ENCODE measurements at places on chromosomes 4 and X.
A peak's percentile ranks its signal among the peaks of the same experiment; 100 is the strongest.

GRCh38 chr4:143300860-143301259 lies 35.8 kb upstream of the GAB1 start:
- DNase-seq: no peak

GRCh38 chrX:133380711-133381619 lies 34.3 kb downstream of the GPC4 start:
- DNase-seq: no peak

GRCh38 chr4:121824171-121824527 lies 466 bp upstream of the CCNA2 start:
- DNase-seq: no peak

- no peak for DNase-seq
Observed at GRCh38 chr4:124070688-124071484, 641.6 kb downstream of the ANKRD50 start.

DNA sequence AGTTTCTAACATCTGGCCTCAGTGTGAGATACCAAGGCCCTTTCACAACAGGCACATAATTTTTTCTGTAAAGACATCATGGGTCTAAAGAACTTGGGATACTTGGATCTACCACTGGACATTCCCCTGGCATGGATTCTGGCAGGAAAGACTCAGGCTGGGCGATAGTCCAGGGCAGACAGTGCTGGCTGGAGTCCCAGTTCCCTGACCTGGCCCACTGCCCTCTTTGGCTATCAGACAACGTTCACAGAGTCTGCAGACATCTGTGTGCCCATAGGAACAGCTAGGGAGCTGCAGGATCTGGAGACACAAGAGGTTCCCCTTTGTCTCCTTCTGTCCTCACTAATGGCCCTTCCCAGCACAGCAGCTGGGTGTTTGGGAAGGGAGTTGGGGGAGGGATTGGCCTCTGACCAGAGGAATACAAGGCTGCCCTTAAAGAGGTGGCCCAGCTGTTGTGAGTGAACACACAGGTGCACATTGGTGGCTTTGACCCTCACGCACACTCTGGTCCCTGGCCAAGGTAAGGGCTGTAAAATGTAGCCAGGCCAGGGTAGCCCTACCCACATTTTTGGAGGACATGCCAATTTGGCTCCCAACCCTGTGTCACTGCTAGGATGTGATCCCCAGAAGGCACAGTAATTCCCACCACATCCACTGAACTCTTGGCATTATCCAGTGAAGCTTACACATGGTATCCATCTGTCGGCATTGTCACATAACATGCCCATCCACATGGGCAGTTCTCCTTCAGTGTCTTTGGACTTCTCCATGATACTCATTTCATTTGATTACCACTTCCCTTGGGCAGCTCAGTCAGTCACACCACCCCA lies 72.3 kb downstream of the SOX3 start:
- no peak for DNase-seq

DNA sequence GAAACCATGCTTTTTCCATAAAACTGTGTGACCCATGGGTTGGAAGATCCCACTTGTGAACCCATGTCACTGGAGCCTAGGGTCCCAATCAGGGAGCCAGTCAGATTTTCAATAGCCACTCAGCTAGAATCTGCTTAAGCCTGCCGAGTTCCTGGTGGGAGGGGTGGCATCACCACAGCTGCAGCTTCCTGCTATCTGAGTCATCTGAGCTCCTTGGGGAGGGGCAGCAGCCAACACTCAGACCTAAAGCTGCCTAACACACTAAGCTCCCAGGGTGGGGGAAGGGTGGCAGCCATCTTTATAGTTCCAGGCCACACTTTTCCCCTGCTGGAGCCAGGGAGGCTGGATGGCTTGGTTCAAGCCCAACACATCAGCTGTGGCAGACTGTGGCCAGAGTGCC lies 350.1 kb downstream of the C4orf33 start:
- peak; percentile 67 for DNase-seq

DNA sequence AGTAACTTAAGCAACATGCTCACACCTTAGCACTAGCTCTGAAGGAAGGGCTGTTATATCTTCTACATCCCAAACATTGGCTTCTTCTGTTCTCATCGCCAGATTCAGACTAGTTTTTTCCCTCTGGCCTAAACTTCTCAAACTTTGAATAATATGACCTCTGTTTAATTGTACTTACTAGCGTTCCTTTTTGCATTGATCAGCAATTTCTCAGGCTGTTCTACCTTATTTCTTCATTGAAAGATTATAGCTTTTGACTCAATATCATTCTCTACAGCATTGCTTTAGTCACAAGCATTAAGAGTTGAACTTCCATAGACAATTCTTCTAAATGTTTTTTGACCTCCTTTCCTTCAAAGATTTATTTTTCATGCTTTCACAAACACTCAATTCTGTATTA lies 659.2 kb downstream of the PCDH7 start:
- DNase-seq: no peak

DNA sequence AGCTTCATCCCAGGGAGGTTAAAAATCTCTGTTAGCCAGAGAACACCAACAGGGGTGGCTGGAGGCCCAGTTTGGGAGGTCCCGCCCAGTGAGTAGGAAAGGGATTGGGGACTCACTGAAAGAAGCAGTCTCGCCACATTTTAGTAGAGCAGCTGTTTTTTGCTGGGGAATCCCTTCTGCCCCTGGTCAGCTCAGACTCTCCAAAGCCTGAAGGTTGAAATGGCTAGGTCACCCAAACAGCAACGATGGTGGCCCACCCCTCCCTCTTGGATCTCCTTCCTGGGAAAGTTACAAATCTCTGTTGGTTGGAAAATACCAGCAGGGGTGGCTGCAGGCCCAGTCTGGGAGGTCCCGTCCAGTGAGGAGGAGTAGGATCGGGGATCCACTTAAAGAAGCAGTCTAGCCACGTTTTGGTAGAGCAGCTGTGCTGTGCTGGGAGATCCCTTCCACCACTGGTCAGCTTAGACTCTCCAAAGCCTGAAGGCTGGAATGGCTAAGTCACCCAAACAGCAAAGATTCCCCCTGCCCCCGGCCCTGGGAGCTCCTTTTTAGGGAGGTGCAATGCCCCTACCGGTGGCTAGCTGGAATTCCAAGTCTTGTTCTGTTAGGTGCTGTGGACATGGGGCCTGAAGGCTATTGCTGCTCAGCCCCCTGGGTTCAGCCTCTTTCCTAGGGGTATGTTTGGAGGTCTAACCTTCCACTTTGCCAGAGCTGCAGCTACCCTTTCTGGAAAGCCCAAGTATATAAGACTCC lies 40.0 kb upstream of the TEX13A start:
- DNase-seq: no peak

- DNase-seq: no peak
Observed at GRCh38 chr4:65021149-65021548, 611.9 kb upstream of the TECRL start.

- DNase-seq: no peak
Observed at GRCh38 chr4:76354517-76355473, 48.3 kb downstream of the STBD1 start.

GRCh38 chr4:137608085-137608484 lies 75.8 kb upstream of the PCDH18 start:
- DNase-seq: no peak

GRCh38 chrX:110277609-110278008 lies 40.3 kb downstream of the AMMECR1 start:
- no peak for DNase-seq

GRCh38 chr4:168279556-168279955 lies 39.0 kb downstream of the DDX60 start:
- DNase-seq: no peak

- DNase-seq: no peak
Observed at GRCh38 chr4:22766068-22766467, 73.3 kb downstream of the GBA3 start.

DNA sequence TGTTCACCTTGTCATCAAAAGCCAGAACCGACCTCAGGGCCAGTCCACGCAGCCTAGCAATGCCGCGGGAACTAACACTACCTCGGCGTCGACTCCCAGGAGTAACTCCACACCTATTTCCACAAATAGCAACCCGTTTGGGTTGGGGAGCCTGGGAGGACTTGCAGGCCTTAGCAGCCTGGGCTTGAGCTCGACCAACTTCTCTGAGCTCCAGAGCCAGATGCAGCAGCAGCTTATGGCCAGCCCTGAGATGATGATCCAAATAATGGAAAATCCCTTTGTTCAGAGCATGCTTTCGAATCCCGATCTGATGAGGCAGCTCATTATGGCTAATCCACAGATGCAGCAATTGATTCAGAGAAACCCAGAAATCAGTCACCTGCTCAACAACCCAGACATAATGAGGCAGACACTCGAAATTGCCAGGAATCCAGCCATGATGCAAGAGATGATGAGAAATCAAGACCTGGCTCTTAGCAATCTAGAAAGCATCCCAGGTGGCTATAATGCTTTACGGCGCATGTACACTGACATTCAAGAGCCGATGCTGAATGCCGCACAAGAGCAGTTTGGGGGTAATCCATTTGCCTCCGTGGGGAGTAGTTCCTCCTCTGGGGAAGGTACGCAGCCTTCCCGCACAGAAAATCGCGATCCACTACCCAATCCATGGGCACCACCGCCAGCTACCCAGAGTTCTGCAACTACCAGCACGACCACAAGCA lies 898 bp downstream of the UBQLN2 start:
- peak; percentile 5 for DNase-seq

DNA sequence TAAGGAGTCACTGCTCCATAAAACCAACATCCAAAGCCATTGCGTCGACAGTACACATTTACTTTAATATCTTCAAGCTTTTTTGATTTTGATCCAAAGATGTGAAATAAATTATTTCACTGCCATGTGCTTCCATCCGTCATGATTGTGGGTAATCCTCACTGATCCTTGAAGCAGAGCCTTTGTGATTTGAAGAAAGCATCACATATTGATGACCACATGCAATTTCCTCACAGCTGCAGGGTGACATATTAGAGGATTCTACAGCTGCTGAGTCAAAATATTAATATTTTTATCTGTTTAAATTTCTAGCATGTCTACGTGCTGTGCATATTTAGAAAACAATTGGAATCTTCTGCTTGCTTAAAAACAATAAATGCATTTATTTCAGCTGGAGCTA lies 196.8 kb upstream of the ANXA3 start:
- DNase-seq: no peak

DNA sequence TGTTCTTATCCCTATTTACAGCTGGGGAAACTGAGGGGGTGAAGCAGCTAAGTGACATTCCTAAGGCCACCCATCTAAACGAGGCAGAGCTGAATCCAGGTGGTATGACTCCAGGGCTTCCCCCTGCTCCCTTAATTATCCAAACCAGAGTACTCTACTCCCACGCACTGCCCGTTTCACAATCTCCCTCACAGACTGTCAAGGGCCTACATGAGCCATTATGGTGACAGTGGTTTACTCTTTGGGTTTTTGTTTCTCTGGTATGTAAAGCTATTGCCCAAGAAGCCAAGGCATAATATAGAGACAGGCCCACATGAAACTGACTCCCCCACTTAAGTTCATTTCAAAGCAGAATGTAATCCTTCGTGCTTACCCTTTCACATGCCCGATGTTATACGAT lies 95.1 kb downstream of the NHS start:
- no peak for DNase-seq

DNA sequence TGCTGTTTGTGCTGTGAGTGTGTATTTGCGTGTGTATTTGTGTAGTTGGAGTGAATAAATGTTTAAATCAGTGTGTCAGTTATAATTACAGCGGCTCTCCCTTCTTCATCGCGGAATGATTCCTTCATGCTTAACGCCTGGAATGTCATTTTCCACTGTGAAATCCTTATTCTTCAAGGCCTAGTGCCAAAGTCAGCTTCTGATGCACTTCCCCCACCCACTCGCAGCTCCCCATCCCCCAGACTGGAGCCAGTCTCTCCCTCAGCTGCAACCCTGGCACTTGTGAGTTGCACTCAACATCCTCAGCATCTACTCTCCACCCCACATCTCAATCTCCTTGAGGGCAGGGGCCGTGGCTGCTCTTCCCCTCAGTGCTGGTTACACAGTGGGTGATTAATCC lies 583.0 kb downstream of the BCOR start:
- peak; percentile 26 for DNase-seq

DNA sequence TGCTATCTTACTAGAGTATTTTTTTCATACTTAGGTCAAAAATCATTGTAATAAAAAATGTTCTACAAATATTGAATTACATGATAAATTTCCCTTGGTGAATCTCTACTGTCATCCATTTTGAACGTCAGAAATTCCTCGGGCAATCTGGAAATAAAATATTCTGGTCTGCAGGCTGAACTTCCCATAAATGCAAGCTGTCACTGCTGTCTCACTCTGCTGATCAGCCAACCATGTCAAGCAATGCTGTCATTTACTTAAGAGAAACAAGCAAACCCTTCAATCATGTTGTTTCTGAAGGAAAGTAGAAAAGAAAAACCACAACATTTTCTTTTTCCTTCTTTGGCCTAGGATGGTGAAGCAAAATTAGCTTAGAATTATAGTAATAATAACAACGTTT lies 514.2 kb upstream of the GALNT7 start:
- DNase-seq: no peak

- DNase-seq: no peak
Observed at GRCh38 chrX:148698221-148698620, 197.8 kb downstream of the AFF2 start.

GRCh38 chrX:44343412-44344141 lies at the start of gene EFHC2:
Gene EFHC2 (minus strand): TSS chrX:44343672. CDS start chrX:44343588, 84 bp downstream.
- no peak for DNase-seq

DNA sequence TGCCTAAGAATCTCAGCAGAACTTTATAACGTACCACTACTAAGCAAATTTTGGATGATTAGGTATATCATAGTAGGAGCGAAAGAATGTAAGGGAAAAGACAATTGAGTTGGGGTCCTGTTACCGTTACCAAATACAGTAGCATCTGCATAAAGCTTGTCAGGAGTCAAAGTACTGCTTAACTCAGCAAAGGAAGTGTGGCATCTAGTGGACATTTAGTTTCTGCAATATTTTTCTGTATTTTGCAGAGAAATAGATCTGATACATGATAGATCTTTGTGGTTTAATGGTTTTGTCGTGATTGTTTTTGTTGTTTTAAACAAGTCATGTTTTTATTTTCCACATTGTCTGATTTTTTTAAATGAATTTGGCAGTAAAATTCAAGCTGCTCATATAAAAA lies 81.0 kb upstream of the SMARCAD1 start:
- no peak for DNase-seq

- no peak for DNase-seq
Observed at GRCh38 chr4:175806727-175807126, 5.3 kb downstream of the GPM6A start.

DNA sequence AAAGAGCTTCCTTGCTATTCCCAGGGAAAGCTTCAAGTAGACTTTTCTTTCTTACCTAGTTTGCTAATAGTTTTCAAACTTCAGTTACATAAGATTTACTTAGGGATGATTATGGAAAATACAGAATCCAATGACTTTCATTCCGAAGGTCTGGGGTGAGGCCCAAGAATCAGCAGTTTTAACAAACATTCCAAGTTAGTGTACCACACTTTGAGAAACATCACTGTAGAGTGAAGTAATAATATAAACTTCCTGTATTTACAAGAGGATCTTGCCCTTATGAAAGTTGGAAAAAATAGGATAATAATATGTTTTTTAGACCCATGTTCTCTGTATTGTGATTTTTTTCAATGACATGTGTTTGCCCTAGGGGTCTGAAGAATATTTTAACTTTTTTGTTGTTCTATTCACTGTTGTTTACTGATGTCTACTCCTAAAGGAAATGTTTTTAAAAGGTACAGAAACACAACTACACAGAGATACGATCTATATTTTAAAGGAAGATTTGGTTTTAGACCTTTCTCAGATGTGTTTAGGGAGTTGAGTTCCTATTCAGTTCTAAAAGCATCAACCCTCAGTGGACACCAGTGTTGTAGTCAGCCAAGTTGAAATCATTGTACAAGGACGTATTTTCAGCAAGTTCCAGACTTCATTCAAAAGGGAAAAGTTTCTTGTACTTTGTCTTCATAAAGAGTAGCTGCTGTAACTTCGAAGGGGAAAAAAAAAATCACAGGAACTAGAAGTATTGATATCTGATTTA lies 295.8 kb upstream of the SLC7A11 start:
- peak; percentile 30 for DNase-seq

Measured in fibroblast of skin of back (primary cell).